ENCODE measurements at places on chromosomes 3 and 15.

GRCh38 chr3:22836131-22836530 is 367.0 kb upstream of the UBE2E2 start:
- DNase-seq, result no peak

GRCh38 chr15:48510976-48511375 is 134.5 kb downstream of the FBN1 start:
- DNase-seq, result no peak

DNA sequence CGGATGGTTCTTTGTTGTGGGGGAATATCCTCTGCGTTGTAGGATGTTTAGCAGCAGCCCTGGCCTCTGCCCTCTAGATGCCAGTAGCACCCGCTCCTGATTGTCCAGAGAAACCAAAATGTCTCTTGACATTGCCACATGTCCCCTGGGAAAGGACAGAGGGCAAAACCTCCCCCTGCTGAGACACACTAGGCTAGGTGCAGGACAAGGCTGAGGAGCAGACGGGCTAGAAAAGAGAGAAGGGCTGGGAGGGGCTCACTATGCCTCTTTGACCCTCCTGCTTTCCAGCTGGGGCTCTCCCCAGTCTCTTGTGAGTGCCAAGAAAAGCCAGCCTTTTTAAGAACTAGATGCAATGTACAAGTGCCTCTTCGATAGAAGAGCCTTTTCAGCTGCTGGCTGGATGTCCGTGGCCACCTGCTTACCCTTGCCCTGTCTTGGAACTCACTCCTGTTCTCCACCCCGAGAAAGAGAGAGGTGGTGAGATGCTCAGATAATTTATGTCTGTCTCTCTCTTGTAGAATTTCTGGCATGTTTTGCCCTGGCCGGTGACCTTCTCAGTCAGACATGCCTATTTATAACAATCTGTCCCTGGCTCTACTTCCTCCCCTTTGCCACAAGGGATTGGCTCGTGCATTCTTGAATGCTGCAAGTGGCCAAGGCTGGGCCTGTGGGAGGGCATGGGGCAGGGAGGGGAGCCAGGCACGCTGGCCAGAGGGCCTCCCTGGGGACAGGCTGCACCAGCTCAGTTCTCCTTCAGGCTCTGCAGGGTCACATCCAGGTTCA is 142.6 kb downstream of the RPLP1 start:
- DNase-seq, result no peak

- no peak for DNase-seq
Observed at GRCh38 chr15:71495398-71495780, 315.0 kb upstream of the NR2E3 start.

DNA sequence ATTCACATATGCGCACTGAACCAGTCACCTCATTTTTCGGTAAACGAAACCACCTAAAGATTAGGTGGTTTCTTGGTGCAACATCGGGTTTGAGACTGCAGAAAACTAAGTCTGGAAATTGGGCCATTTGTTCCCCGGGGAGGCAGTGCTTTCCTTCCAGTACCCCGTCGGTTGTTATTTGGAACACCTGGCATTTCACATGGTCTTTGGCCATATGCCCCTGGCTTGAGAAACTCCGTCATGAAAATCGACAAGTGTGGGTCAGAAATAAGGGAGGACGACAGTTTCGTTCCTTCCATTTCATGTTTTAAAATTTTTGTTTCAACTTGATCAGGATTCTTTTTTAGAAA is 544 bp upstream of the GATM start:
- DNase-seq, result no peak

DNA sequence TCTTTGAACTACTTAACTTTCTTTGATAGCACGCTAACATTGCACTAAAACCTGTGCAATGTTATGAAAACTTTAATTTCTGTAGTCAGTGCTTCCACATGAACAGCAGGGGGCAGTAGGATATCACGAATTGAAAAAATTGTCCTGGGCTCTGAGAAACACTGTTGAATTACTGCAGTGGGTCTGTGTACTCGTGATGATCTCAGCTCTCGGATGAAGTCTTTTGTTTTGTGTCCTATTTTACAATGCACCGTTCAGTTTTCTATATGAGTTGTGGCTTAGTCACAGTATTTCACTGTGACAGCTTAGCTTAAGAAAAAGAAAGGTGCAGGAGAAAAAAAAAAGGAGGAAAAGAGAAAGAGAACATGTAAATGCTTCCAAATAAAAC is 141.3 kb upstream of the CCDC54 start:
- peak; percentile 55 for DNase-seq

DNA sequence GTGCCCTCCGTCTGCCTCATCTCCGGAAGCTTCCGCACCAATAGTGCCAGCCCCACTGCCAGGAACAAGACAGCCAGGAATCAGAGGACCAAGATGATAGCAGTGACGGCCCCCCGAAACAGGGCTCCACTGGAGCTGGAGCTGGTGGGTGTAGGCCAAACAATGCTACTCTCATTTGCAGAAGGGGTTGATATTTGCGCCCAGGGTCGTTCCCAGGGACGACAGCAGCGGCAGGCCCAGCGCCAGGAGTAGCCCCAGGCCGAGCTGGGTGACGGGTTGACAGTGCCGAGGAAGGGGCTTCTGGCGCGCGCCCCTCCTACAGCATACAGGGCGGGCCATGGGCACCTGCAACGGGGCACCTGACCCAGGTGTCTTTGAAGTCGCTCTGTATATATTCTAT is 301.4 kb downstream of the CNTN6 start:
- no peak for DNase-seq

- no peak for DNase-seq
Observed at GRCh38 chr15:62269504-62269903, 104.4 kb upstream of the C2CD4B start.

GRCh38 chr3:7779331-7779730 is 722.3 kb upstream of the LMCD1 start:
- DNase-seq, result no peak

DNA sequence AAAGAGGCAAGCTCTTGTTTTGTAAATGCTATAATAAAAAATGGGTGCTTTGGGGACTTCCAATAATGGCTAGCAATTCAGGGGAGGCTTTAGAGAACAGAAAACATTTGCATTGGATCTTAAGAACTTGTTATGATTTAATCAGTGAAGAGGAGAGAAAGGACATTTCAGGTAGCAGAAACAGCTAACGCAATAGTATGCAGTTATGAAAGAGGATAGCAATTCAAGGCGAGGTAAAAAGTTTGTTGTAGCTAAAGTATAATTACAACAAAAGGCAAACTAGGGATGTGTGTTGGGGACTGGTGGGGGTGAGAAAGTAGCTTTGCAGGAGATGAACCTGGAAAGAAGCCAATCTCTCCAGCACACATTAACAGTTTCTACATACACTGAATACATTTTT is 558.7 kb upstream of the SEMA6D start:
- DNase-seq, result no peak

- no peak for DNase-seq
Observed at GRCh38 chr3:54994111-54994513, 66.3 kb upstream of the LRTM1 start.

DNA sequence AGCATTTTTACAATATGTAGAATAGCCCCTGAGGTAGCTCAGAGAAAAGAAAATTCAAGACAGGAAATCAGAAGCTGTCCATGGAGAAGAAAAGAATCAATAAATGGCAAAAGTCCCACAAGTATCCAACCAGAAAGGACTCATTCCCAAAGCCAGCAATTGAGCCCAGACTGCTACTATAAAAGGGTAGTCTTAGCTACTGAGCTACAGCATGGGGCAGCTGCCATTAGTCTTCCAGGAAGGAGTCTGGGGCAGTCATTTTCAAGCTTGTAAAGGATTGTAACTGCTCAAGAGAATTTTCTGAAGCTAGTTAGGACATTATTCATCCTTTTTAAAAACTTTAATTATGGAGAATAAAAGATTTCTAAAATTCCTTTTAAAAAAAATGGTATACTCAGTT is 10.5 kb downstream of the LEKR1 start:
- DNase-seq, result no peak

DNA sequence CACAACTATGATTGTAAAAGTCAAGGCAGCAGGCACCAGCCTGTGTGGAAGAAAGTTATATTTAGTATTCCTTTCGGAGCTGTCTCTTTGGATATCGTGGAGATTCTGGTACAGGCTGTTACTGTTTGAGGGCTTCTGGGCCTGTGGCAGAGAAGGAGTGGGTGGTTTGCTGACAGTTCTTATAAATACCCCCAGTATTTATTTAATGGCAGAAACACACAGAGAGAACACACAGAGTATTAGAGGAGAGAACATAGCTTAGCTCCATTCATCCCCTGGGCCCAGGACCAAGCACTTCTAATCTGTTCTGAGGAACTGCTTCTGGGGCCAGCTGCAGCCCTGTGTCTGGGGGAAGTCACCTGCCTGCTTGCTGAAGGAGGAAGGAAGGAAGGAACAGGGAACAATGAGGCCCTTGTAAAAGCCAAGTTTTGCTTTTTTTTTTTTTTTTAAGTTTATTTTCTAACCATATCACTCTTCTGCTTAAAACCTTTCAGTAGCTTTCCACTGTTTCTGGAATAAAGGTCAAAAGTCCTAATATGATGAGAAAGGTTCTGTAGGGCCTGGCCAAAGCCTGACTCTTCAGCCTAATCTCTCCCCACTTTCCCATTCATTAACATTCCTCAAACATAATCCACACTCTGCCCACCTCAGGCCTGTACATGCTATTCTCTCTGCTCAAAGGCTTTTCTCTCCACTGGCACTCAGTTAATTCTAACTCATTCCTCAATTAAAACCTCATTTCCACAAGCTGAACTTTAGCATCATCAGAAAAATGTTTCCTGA is 11.8 kb upstream of the PP2D1 start:
- no peak for DNase-seq

DNA sequence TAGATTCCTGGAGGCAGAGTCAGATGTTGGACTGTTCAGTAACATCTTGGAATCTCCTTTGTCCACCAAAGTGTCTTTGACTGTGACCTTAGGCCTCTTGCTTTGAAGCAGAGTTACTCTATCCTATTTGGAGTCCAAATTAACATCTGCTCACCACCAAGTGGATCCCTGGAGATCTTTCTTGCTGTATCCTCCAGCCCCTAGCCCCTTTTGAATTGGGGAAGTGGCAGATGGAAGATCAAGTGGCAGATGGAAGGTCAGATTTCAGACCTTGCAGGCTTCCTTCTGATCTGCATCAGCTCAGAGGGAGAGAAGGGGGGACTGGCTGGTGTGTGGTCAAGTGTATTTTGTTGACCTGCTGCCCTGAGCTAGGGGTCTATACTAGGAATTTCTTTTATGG is 125.0 kb upstream of the ROPN1 start:
- no peak for DNase-seq

- no peak for DNase-seq
Observed at GRCh38 chr3:169072494-169072893, 591.0 kb downstream of the MECOM start.

GRCh38 chr3:50137531-50137930 is 17.6 kb upstream of the SEMA3F start:
- no peak for DNase-seq

GRCh38 chr3:177484206-177484605 is 286.9 kb upstream of the TBL1XR1 start:
- no peak for DNase-seq

- DNase-seq, result no peak
Observed at GRCh38 chr3:133892541-133893231, 3.0 kb downstream of the RAB6B start.

GRCh38 chr3:156674911-156675829 is 780 bp downstream of the TIPARP start:
- peak; percentile 88 for DNase-seq

- DNase-seq, result no peak
Observed at GRCh38 chr3:119073258-119074001, 38.8 kb upstream of the IGSF11 start.

- DNase-seq, result no peak
Observed at GRCh38 chr3:194870394-194871110, 184.9 kb downstream of the FAM43A start.

DNA sequence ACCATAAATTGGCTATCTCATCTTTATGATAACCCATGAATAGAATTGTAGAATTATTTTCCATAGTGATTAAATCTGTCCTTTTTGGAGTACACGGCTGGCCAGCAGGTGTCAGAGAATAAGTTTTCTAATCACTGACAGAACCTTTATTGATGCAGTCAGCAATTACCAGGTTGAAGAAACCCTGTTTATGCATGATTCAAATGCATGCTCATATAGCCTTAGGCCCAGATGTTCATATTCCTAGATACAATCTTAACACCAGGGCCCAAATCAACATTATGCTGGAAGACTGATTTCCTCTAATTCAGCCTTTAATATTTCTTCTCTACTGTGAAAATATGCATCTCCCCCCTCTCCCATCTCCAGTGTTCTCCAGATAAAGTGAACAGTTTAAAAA is 243.5 kb upstream of the DCBLD2 start:
- DNase-seq, result no peak

- no peak for DNase-seq
Observed at GRCh38 chr3:75237477-75237876, 426.7 kb upstream of the FRG2C start.

DNA sequence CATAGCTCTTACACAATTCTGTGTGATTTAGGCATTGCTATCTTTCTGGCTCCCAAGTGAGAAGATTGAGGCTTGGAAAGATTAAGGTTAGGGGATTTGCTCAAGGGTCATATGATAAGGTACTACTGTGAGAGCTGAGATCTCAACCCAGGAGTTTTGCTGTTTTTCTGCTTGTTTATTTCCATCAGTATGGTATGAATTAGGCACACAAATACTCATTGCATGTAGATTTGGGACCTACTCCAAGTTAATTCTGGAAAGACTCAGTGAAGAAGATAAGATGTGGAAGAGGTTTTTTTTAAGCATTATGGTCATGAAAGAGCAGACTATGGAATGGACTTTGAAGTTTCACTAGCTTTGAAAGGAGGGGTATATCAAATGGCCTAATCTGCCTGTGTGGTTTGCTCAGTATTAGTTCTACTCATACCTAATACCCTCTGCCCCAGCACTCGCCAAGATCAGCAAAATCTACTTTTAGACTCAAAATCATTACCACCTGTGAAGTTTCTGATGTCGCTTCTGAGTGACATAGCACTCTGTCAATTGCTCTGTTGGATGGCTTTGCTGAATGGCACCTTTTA is 12.5 kb downstream of the MBNL1 start:
- DNase-seq, result no peak

- DNase-seq, result no peak
Observed at GRCh38 chr3:171876680-171877147, 33.6 kb downstream of the TMEM212 start.

DNA sequence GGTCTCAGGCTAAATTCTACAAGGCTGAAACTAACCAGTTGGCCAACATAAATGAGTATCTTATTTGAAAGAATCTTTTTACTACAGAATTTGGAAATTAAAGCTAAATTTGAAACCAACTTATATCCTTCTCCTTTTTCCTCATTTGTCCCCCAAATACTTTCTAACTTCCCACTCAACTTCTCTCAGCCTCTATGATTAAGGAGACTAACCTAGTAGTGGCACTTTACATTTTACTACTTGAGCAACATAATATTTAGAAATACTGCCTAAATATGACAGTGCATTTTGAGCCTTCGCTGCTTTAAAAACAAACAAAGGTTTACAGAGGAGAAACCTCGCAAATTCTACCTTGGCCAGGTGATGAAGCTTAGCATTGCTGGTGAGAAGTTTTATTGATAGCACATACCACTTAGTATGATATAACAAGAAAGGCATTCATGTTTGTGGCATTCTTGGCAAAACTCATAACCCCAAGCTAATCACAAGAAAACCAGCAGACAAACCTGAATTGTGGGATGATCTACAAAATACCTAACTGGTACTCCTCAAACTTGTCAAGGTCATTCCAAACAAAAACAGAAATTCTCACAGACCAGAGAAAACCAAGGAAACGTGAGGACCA is 432.1 kb upstream of the CFAP20DC start:
- DNase-seq, result no peak
